Skeletal muscle cell (primary cell): ENCODE measurements at places on chromosomes 7 and 10.

DNA sequence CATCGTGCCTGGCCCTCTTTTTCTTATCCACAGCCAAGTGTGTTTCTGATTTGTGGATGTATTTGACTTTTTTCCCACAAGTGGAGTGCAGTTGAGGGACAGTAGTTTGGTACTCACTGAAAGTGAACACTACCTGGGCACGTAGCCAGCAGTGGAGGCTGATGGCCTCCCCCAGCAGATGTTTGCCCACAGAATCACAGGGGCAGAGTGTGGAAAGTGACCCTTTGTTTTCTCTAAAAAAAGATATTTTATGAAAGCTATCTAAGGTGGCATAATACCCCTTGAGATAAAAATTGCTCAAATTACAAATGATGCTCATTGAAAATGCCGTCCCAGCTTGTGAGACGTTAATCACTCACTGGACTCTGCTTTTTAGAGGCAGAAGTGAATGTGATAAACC, 29.1 kb downstream of the WDR37 start:
- no peak for DNase-seq

DNA sequence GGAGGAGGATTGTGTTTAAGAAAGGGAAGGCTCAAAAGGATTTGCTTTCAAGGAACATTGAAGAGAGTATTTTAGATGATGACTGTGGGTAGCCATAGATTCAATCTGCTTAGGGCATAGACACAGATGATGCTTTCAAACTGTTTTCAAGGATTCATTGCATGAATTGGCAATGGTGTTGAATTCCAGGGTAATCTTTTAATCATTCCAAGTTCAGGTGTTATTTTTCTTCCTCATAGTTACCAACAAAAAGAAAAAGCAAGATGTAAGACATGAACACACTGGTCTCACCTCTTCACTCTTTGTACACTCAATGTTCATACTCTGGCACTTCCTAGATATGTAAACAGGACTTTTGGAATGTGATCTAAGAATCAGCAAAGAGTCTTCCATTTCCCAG, 167.0 kb upstream of the RHOBTB1 start:
- no peak for DNase-seq

GRCh38 chr7:13312307-13312706, 624.9 kb downstream of the ARL4A start:
- no peak for DNase-seq

DNA sequence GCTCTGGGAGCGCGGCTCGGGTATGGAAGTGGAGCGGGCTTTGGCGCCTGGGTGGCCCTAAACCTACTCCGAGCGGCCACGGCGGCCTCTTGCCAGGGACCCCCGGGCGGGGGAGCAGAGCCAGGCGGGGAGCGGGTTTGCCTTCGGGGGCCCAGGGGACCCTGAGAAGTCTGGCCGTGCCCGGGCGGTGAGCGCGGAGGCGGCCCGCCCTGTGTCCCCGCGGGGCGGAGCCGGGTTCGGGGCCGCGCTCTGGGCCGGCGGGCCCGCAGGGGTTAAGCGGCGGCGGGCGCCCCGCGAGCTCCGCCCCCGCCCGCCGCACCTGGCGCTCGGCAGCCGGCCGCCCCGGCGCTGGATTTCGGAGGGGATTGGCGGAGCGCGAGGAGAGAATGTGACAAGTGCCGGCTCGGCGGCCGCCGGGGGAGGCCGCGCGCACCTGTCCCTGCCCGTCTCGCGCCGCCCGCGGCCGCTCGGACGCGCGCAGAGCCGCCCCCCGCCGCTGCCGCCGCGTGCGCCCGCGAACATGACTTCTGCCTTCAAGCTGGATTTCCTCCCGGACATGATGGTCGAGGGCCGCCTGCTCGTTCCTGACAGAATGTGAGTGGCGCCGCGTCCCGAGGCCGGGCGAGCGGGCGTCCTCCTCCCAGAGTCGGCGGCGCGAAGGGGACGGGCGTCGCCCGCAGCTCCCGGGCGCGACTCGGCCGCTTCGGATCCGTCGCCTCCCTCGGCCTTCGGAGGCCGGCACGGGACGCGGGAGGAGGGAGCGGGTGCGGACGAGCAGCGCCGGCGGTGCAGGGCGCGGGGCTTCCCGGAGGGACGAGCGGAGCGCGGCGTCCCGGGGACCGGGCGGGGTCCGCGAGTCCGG, at the start of gene CELF2:
TSS of gene CELF2 (plus strand) at position 303 of the 862 bp plus-strand sequence. CDS start at position 521, 218 bp downstream.
- DNase-seq, result no peak

- DNase-seq, result no peak
Observed at GRCh38 chr7:50207251-50207564, 97.3 kb upstream of the IKZF1 start.

- no peak for DNase-seq
Observed at GRCh38 chr7:41107330-41107937, 595.5 kb downstream of the INHBA start.

DNA sequence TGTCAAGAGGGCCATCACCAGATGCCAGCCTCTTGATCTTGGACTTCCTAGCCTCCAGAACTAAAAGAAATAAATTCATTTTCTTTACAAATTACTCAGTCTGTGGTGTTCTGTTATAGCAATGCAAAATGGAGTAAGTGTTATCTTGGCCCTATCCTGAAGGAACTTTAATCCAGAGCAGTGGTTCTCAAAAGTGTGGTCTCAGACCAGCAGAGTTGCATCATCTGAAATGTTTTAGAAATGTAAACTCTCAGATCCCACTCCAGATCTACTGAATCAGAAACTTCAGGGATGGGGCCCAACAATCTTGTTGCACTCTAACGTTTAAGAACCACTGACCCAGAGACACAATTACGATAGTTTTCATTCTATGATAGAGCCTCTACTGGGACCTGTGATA, 3.2 kb upstream of the SUPV3L1 start:
- DNase-seq, result no peak

DNA sequence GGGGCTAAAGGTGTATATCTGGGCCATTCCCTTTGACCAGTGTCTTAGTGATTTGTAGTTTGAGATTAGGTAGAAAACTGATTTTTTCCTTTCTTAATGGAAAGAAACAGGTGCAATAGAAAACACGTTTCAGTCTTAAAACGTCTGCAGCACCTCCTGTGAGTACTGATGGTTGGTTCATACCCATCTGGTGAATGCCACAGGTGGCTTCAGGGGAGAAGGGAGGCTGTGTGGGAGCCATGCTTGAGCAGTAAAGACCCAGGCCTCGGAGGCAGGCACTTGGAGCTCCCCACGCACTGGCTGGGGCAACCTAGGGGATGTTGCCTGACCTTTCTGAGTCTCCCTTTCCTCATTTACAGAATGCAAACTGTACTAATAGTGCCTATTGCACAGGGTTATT, 171.5 kb upstream of the GRB10 start:
- DNase-seq, result no peak

DNA sequence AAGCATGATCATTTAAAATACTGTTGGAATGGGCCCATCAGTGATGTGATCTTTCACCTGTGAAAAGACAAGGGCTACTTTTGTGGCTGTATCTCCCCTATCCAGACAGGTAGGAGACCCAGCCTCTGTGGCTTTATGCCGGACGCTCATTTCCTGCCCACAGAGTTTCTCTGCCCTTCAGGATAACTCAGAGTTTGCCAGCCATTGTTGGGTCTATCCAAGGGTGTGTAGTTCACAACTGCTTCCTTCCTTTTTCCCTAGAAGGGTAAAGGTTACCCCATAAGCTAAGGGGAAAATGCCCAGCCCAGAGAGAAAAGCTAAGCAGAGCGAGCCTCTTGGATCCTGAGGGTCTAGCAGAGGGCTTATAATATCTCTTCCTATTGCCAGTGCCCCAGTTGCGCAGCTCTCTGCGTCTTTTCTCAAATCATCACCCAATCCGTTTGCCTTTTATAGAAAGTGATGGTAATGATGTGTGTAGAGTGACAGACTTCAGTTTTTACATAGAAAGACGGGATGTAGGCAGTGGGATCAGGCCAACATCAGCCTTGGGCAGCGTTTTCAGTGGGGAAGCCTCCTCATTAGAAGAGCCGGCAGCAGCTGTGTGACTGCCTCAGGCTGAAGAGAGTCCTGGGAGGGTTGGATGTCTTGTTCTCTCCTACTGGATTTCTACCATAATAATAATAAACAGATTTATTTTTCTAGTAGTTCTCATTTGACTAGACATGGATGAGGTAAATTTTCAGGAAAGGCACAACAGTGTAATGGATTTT, 80.5 kb downstream of the MET start:
- DNase-seq, result no peak

- no peak for DNase-seq
Observed at GRCh38 chr10:42850931-42851330, 68.3 kb downstream of the BMS1 start.

DNA sequence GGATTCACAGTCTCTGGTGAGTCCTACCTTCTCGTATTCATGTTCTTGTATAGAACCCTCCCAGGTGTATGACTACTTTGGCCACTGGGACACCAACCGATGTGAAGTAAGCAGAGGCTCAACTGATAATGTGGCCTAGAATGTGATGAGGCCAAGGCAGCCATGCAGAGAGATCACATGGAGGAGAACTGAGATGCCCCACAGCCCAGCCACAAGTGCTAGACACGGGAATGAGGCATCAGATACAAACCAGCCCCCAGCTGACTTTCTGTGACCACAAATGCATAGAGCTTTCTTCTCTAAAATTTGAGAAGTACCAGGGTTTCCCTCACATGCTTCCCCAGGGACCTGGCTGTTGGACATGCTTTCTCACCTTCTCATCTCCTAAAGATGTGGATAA, 375.7 kb downstream of the CCSER2 start:
- no peak for DNase-seq

DNA sequence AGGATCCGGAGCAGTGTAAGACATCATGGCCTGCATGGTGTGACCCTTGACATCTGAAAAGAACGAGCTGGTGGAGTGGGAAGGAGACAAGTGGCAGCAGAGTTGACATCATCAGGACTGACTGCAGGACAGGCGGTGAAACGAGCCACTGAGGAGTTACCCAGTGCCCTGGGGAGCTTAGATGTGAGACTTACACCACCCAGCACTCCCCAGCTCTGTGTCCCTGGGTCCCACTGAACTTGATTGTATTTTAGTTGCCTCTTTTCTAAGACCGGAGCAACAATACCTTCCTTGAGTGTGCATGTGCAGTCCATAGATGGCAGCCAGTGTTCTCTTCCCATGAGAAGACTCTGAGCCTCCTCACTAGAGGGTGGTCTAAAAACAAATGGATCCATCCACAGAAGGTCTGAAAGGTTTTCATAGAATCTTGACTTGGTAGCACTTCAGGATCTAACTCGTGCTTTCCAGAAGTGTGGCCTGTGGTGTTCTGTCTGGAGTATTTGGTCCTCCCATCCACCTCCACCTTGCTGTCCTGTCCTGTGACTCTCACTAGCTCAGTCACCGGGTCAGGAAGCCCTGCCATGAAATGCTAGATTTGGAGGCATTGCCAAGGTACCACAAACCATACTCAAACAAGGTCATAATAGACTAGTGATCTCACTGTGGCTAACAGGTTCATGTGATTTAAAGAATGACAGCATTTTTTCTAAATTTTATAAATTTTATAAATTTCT, 59.0 kb downstream of the IKZF1 start:
- no peak for DNase-seq

- DNase-seq, result no peak
Observed at GRCh38 chr7:26618449-26618848, 245.9 kb downstream of the SKAP2 start.

DNA sequence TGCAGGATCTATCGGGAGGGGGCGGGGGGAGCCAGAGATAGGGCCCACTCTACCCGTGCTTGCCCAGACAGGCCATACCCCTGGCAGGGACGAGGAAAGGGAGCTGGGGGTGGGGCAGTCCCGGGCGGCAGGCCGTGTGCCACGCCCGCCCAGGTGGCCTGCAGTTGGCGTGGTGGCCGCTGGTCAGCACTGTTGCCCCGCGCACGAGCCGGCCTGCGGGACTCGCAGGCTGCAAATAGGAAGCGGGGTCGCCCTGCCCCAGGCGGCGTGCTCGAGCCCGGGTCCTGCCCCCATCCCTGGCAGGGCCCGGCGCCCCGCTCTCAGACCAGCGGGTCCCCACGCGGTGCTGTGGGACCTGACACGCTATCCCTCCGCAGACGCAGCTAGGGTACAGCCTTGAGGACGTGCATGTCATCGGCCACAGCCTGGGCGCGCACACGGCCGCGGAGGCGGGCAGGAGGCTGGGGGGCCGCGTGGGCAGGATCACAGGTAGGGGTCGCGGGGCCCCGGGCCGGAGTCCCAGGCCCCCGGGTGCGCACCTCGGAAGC, 6.7 kb downstream of the PNLIPRP2 start:
- no peak for DNase-seq

DNA sequence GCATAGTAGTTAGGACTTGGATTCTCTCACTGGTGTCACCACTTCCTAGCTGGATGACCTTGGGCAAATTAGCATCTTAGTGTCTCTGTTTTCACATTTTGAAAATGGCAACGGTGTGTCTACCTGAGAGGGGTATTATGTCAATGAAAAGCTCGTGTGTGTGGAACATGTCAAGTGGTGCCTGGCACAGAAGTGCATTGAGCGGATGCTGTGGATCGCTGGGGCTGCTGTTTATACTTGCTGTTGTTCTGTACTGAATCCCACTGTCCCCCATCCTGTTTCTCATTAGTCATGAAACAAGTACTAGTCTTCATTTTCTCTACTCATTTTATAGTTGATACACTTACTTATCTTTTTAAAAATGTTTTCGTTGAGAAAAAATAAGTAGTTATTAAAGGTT, 26.1 kb downstream of the RBM33 start:
- DNase-seq, result no peak

GRCh38 chr7:132160611-132161532, 415.4 kb downstream of the PLXNA4 start:
- no peak for DNase-seq

- no peak for DNase-seq
Observed at GRCh38 chr7:44386139-44386913, 60.9 kb upstream of the CAMK2B start.

- no peak for DNase-seq
Observed at GRCh38 chr10:95288303-95288702, 2.5 kb downstream of the PDLIM1 start.

GRCh38 chr10:30645340-30645827, 15.8 kb upstream of the LYZL2 start:
- DNase-seq, result peak; percentile 23

GRCh38 chr7:29297194-29297890, 102.8 kb downstream of the CHN2 start:
- no peak for DNase-seq

GRCh38 chr10:78004215-78005026, 24.9 kb downstream of the POLR3A start:
- no peak for DNase-seq

- no peak for DNase-seq
Observed at GRCh38 chr10:91023700-91024398, 103.0 kb upstream of the ANKRD1 start.

DNA sequence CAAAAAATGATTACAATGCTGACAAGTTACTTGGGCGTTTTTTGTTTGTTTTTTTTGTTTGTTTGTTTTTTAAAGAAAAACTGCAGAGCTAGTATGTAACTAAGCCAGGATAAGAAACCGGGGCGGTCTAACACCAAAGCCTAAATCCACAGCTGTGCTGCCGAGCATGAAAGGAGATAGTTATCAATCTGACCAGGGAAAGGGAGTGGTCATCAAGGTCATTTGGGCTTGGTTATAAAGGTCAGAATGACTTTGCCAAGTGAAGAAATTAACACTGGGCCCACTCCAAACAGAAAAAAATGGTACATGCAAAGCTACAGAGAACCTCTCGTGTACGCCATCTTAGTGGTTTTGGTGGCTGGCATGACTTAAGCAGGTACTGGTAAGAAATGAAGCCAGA, 104.7 kb downstream of the SRPK2 start:
- DNase-seq, result no peak
